ENCODE measurements at places on chromosomes 5 and 9. TPM values are rescaled to one million over a fixed set of nuclear protein-coding genes. Genes with fewer than 3 reads are reported as not detected.

TAF1L gene
- total RNA-seq: not detected

MOCS2 gene
- total RNA-seq: 56.0 TPM

LRRC26 gene
- total RNA-seq: not detected

SLC6A18 gene
- total RNA-seq: not detected

NMUR2 gene
- not detected for total RNA-seq

RANBP6 gene
- 29.4 TPM for total RNA-seq

REEP2 gene
- 31.4 TPM for total RNA-seq

IRX2 gene
- total RNA-seq: 1.4 TPM

ST6GALNAC4 gene
- 43.2 TPM for total RNA-seq

TAF11L5 gene
- total RNA-seq: not detected

SLC9A3 gene
- 2.1 TPM for total RNA-seq

IL9 gene
- not detected for total RNA-seq

PSD2 gene
- not detected for total RNA-seq

HTR4 gene
- not detected for total RNA-seq

CDC23 gene
- total RNA-seq: 22.5 TPM

NEK6 gene
- total RNA-seq: 34.9 TPM

IFNK gene
- total RNA-seq: not detected

CNTNAP3 gene
- total RNA-seq: 0.53 TPM

C5orf58 gene
- not detected for total RNA-seq

ESM1 gene
- total RNA-seq: 6.6 TPM

PCDHA2 gene
- total RNA-seq: not detected

FOXI1 gene
- not detected for total RNA-seq

NR6A1 gene
- under 0.01 TPM for total RNA-seq

NPM1 gene
- 1,169 TPM for total RNA-seq

HMCN2 gene
- total RNA-seq: not detected

ORM1 gene
- total RNA-seq: not detected

GARIN3 gene
- not detected for total RNA-seq

GFM2 gene
- total RNA-seq: 31.2 TPM

PCDHGA6 gene
- 1.4 TPM for total RNA-seq

DOK3 gene
- total RNA-seq: 1.2 TPM

FGD3 gene
- not detected for total RNA-seq

MARCOL gene
- total RNA-seq: not detected

ITGA1 gene
- 11.5 TPM for total RNA-seq

STING1 gene
- total RNA-seq: 43.0 TPM

TMEM215 gene
- total RNA-seq: not detected

SOX30 gene
- total RNA-seq: not detected

CAMK4 gene
- total RNA-seq: 5.2 TPM

FCN2 gene
- total RNA-seq: not detected

SUB1 gene
- 261 TPM for total RNA-seq

GRXCR2 gene
- total RNA-seq: not detected

OMD gene
- total RNA-seq: not detected

SPATA6L gene
- total RNA-seq: not detected

Measured in myometrial cell (primary cell).